Immature natural killer cell (primary cell): ENCODE measurements at places on chromosomes 3 and 15. TPM values are rescaled to one million over a fixed set of nuclear protein-coding genes. Genes with fewer than 3 reads are reported as not detected.

DNA sequence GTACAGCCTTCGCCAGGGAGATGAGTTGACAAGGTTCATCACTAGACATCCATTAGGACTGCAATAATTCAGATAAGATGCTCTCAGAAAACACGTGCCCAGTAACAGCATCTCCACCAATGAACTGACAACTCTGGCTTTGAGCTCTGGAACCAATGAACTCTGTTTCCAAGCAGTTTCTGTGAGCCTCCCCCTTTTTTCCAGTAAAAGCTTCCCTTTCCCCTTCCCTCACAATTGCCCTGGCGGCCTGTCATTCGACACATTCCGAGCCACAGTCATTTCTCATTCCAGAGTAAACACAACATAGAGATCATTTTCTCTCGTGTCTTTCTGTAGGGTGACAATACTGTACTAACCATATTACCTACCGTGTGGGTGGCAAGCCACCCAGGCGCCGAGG is 3.6 kb downstream of the PLA2G4D start:
- no peak overlapping the region for H3K27ac ChIP-seq
- H3K4me1 ChIP-seq: no peaks in the 10 kb centered on the region
- H3K27me3 ChIP-seq: peaks cover 4% of the 10 kb centered on the region
- no peak for DNase-seq
- no peaks in the 10 kb centered on the region for H3K36me3 ChIP-seq

GRCh38 chr3:126014252-126014651 is 45.3 kb downstream of the ROPN1B start:
- peaks cover 2% of the 10 kb centered on the region for H3K27me3 ChIP-seq
- H3K4me1 ChIP-seq: no peaks in the 10 kb centered on the region
- peaks cover 55% of the 10 kb centered on the region for H3K36me3 ChIP-seq
- DNase-seq: no peak

- no peak overlapping the region for H3K27ac ChIP-seq
- no peaks in the 10 kb centered on the region for H3K4me1 ChIP-seq
- H3K27me3 ChIP-seq: peaks cover 2% of the 10 kb centered on the region
Measured at GRCh38 chr3:120650311-120650710, 31.7 kb downstream of the HGD start.

GRCh38 chr3:52001443-52001974 is 5.8 kb upstream of the RPL29 start:
- peaks cover 5% of the 10 kb centered on the region for H3K27me3 ChIP-seq
- H3K4me3 ChIP-seq: no peak overlapping the region
- H3K36me3 ChIP-seq: no peaks in the 10 kb centered on the region
- peak; percentile 86 for DNase-seq

DNA sequence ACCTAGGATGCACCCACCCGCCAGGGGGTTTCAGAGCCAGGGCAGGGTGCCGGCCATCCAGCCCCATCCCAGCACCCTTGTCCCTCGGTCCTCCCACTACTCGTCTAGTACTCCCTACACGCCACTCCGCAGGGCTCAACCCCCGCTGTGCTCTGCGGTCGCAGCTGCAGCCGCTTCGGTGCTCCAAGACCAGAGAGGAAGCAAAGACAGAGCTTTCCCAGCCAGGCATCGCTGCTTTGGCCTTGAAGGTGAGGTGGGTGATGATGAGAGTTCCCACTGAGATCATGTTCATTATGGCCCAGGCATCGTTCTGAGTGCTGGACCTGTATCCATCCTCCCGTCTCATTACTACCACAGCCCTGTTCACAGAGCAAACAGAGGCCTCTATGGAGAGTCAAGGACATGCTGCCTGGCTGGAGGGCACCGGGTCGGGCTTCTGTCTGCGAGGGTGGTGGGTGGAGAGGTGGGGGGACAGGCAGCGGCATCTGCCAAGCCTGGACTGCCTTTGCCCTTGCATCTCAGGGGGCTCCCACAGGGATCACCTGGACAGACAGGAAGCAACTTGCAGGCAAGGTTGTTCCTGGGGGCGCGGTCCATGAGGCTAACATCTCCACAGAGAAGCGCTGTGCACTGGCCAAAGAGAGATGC is 66.9 kb downstream of the KLF13 start:
- peaks cover 4% of the 10 kb centered on the region for H3K36me3 ChIP-seq
- peak overlapping the region; percentile 91 for H3K27ac ChIP-seq
- peaks cover 14% of the 10 kb centered on the region for H3K27me3 ChIP-seq
- peak overlapping the region; percentile 97 for H3K4me3 ChIP-seq

Gene TJP1
- polyA plus RNA-seq: not detected

Gene C3orf20
- polyA plus RNA-seq: not detected

Gene SLC15A2
- not detected for polyA plus RNA-seq

Gene GLDN
- not detected for polyA plus RNA-seq

Gene TP63
- polyA plus RNA-seq: not detected

Gene IL16
- polyA plus RNA-seq: 147 TPM

Gene RTP4
- polyA plus RNA-seq: 8.8 TPM

Gene GPR156
- not detected for polyA plus RNA-seq
